ENCODE measurements at places on chromosomes 2 and 18.

- no peak for DNase-seq
Observed at GRCh38 chr2:6885968-6886367, 8.4 kb downstream of the RSAD2 start.

- no peak for DNase-seq
Observed at GRCh38 chr18:22547807-22548561, 130.3 kb upstream of the CTAGE1 start.

- DNase-seq, result no peak
Observed at GRCh38 chr2:111184725-111185310, 64.1 kb downstream of the BCL2L11 start.

DNA sequence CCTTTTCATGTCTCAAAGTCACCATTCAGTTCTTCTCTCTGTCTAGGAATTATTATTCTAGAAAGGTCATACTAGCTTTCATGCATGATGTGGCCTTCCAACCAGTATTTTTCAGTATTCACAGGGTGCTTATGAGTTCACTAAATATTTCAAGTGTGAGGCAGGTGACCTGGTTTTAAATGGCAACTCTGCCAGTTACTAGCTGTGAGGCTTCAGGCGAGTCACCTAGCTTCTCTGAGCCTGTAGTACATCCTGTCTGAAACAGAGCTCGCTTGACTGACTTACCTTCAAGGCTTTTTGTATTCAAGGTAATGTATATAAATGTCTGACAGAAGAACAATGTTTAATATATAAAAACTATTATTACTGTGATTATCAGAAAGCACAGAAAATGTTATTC is 19.4 kb upstream of the ACVR1 start:
- DNase-seq, result no peak

- no peak for DNase-seq
Observed at GRCh38 chr2:152093464-152093863, 5.4 kb downstream of the CACNB4 start.
